ENCODE measurements at places on chromosomes 4 and X.

GRCh38 chr4:162782778-162783525 is 383.7 kb downstream of the NAF1 start:
- no peak for DNase-seq

- no peak for DNase-seq
These were observed 25.3 kb downstream of the DCX start for GRCh38 chrX:111386615-111387233.

GRCh38 chr4:772776-773175 is 53.2 kb downstream of the CPLX1 start:
- no peak for DNase-seq

DNA sequence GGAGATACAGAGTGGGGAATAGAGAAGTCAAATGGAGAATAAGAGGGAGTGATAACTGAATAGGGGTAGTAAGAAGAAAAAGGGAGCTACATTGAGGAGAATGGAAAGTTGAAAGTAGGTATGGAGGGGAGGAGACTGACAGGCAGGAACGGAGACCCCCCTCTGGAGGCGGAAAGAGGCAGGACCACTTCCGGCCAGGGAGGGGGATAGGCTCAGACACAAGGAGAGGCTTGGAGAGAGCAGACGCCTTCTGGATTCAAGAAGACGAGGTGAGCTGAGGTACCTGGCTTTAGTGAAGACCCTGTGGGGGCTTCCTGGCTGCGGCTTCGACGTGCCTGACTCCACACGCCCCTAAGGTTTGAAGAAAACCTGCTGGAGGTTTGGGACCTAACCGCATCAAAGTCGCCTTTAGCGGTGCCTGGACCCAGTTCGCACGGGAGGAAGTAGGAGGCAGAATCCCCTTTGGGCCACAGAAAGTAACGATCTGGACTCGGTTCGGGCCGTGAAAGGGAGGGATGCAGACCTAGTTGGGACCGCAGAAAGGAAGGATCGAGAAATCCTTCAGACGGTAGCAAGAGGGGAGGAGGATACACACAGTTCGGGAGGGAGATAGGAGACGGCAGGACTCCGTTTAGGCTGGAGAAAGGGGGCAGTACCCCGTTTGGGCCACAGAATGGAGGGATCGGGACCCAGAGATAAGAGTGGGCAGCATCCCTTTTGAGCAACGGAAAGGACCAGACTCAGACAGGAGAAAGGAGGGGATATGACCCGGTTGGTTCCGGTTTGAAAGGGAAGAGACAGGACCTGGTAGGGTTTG is at the start of gene TRO:
Gene TRO, plus strand, starts transcription at position 215 of the 817 bp plus-strand sequence. CDS start 1,423 bp downstream, outside the sequence.
- DNase-seq: no peak

DNA sequence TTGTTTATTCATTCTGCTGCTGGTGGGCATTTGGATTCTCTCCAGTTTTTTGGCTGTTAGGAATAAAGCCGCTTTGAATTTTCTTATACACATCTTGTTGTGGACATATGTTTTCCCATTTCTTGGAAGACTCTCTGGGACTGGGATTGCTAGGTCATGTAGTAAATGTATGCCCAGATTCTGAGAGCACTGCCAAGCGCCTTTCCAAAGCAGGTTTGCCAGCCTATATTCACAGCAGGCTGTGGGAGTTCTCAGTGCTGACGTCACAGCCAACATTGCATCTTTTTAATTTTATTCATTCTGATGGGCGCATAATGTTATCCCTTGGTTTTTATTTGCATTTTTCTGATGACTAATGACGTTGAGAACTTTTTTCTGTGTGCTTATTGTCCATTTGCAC is 24.1 kb downstream of the TMEM271 start:
- DNase-seq: no peak

DNA sequence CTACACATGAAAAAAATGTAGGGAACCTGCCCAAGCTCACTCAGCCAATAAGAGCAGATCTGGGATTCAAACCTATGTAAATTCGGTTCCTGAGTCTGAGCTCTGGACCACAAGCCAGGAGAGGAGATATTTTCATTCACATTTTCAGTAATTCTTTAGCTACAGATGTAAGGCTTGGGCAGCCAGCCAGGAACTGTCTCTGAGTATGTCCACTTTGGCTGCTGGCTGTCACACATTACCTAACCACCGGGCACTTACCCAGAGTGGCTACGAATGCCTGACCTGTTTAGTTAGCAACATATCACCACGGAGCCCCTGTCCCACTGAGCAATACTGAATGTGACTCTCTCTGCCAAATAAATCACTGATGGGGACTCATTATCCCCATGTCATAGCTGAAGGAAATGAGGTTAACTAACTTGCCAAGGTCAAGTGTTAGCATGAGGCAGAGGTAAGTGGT is 15.3 kb downstream of the USP46 start:
- DNase-seq: no peak

GRCh38 chrX:155535866-155536265 is 76.9 kb downstream of the TMLHE start:
- no peak for DNase-seq

GRCh38 chrX:110600745-110601310 is 194.8 kb downstream of the CHRDL1 start:
- DNase-seq: no peak

- DNase-seq: no peak
These were observed 237.4 kb downstream of the CAMK2D start for GRCh38 chr4:113524096-113524495.

Data from activated CD4-positive, alpha-beta T cell treated with anti-CD3 and anti-CD28 coated beads for 1 hour (primary cell).